ENCODE measurements at places on chromosomes 2 and 18. TPM values are rescaled to one million over a fixed set of nuclear protein-coding genes. Genes with fewer than 3 reads are reported as not detected.

GRCh38 chr18:48839819-48840490 lies 110.8 kb downstream of the SMAD7 start:
- no peak overlapping the region for H3K4me3 ChIP-seq
- H3K4me1 ChIP-seq = peaks cover 22% of the 10 kb centered on the region
- no peaks in the 10 kb centered on the region for H3K36me3 ChIP-seq
- peaks cover 11% of the 10 kb centered on the region for H3K27me3 ChIP-seq
- no peak overlapping the region for H3K27ac ChIP-seq

ZNF892 gene
- total RNA-seq = 21.1 TPM

DNA sequence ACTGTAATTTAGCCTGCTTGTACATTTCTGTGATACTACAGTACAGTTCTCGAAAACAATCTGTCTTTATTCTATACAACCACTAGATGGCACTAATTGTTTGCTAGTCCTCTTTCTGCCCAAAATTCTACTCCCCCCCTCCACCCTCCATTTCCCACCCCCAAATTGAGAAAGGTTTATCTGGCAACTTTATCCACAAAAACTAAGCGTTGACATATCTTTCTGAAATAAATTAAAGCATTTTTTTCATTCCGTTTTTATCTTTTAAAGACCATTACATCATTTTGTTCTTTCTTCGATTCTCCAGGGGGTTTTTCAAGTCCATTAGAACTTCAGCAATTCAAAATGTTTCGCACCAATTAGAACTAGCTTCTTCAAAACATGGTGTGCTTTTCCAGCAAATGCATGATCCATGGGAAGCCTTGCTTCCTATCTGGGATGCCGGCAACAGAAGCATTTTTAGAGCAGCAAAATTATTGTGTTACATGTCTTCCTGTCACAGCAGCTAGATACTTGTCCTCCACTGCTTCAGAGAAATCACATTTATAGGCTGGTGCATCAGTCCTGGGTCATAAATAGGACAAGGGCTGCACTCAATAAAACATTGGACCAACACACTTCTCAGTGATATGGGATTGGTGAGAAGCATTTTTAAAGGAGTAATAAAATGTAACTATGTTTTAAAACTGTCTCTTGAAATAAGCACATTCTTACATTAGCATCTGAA lies 241.3 kb downstream of the PAX3 start:
- no peaks in the 10 kb centered on the region for H3K36me3 ChIP-seq
- peaks cover 2% of the 10 kb centered on the region for H3K27me3 ChIP-seq
- no peak for DNase-seq

ADAM23 gene
- total RNA-seq = 16.4 TPM

DSG4 gene
- total RNA-seq = not detected

GRCh38 chr18:70234667-70235459 lies 29.4 kb upstream of the RTTN start:
- no peaks in the 10 kb centered on the region for H3K27me3 ChIP-seq
- H3K4me1 ChIP-seq = no peaks in the 10 kb centered on the region
- H3K36me3 ChIP-seq = no peaks in the 10 kb centered on the region
- no peak overlapping the region for H3K4me3 ChIP-seq
- no peak overlapping the region for H3K27ac ChIP-seq

DNA sequence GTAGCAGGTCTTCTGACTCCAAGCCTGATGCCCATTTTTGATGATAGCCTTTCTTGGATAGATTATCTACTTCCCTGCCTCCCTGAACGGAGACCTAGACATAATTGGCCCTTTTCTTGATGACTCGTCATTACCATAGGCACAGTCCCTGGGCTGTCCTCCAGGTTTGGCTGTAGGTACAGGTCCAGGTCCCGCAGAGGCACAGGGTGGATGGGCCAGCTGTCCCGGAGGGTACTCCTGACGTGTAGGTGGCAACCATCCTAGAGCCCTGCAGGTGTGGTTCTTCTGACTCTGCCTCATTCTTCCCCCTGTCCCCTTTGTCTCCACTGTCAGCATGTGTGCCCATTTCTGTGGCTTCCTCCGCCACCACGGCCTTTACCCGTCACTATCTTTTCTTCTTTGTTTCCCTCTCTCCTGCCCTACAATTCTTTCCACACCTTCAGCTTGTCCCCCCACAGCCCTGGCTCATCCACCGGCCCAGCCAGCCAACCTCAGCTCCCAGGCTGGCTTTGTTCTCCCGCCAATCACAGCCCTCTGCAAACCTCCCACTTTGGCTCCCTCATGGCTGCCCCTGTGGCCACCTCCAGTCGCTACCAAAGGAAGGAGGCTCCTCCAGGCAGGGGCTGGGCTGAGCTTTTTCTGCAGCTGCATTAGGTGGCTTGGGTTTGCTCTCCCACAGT lies 102.8 kb downstream of the SMAD7 start:
- peaks cover 8% of the 10 kb centered on the region for H3K27me3 ChIP-seq
- H3K36me3 ChIP-seq = peaks cover 23% of the 10 kb centered on the region
- DNase-seq = no peak
- no peak overlapping the region for H3K4me3 ChIP-seq

FAM124B gene
- total RNA-seq = 1.3 TPM

GRCh38 chr2:203562268-203562667 lies 27.2 kb upstream of the RAPH1 start:
- no peaks in the 10 kb centered on the region for H3K4me1 ChIP-seq
- H3K36me3 ChIP-seq = no peaks in the 10 kb centered on the region
- H3K27ac ChIP-seq = no peak overlapping the region
- H3K4me3 ChIP-seq = no peak overlapping the region
- no peaks in the 10 kb centered on the region for H3K27me3 ChIP-seq
- DNase-seq = no peak

DNA sequence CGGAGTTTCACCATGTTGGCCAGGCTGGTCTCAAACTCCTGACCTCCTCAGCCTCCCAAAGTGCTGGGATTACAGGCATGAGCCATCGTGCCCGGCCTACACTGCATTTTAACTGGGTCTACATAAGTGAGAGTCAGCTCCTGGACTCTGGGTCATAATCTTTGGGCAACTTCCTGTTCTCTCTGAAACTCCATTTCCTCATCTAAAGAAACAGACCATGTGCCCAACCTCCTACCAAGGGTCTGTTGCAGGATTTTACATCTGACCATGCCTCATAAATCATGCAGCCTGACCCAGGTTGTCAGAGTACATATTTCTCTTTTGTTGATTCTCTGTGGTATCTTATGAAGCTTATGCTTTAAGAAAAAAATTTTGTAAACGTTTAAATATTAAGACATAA lies 280.4 kb downstream of the ALPK2 start:
- DNase-seq = no peak
- no peak overlapping the region for H3K27ac ChIP-seq
- no peaks in the 10 kb centered on the region for H3K4me1 ChIP-seq

DNA sequence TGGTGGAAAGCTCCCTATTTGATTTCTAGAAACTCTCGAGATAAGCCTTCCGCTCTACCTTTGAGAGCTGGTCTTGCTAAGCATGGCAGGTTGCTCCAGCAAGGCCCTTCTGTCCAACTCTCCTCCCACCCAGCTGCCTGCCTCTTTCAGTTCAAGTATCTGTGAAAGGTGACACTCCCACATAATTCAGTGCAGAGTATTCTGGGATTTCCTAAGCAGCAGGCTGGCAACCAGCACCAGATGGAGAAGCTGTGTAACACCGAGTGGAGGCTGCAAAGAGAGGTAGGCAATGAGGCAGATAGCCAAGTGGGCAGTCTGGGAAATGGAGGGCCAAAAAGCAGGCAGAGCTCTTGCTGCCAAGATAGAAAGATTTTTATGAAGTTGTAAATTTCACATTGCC lies 88.4 kb upstream of the CAVIN2 start:
- peaks cover 7% of the 10 kb centered on the region for H3K27me3 ChIP-seq
- H3K4me1 ChIP-seq = peaks cover 44% of the 10 kb centered on the region
- no peak overlapping the region for H3K4me3 ChIP-seq
- H3K36me3 ChIP-seq = no peaks in the 10 kb centered on the region
- H3K27ac ChIP-seq = peak overlapping the region; percentile 89

EVX2 gene
- 0.76 TPM for total RNA-seq

GRCh38 chr2:669323-669722 lies 7.9 kb downstream of the TMEM18 start:
- H3K4me1 ChIP-seq = peaks cover 5% of the 10 kb centered on the region
- no peak overlapping the region for H3K27ac ChIP-seq
- peaks cover 13% of the 10 kb centered on the region for H3K36me3 ChIP-seq
- no peak for DNase-seq
- peaks cover 3% of the 10 kb centered on the region for H3K27me3 ChIP-seq
- no peak overlapping the region for H3K4me3 ChIP-seq

DNA sequence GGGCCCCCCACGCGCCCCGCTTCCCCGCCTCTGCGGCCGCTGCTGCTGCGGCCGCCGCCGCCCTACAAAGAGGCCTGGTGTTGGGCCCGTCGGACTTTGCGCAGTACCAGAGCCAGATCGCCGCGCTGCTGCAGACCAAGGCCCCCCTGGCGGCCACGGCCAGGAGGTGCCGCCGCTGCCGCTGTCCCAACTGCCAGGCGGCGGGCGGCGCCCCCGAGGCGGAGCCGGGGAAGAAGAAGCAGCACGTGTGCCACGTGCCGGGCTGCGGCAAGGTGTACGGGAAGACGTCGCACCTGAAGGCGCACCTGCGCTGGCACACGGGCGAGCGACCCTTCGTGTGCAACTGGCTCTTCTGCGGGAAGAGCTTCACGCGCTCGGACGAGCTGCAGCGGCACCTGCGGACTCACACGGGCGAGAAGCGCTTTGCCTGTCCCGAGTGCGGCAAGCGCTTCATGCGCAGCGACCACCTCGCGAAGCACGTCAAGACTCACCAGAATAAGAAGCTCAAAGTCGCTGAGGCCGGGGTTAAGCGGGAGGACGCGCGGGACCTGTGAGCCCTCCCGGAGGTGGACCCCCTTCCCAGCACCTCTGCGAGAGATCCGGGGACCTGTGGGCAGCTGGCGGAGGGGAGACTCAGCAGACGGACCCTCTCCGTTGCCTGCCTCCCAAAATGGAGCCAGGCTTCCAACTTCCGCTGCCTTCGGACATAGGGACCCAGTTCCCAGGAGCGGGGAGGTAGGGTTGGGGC lies 1.9 kb downstream of the SP5 start:
- H3K27ac ChIP-seq = no peak overlapping the region
- DNase-seq = peak; percentile 81
- H3K27me3 ChIP-seq = peaks cover 26% of the 10 kb centered on the region

CHRND gene
- 2.2 TPM for total RNA-seq

DNA sequence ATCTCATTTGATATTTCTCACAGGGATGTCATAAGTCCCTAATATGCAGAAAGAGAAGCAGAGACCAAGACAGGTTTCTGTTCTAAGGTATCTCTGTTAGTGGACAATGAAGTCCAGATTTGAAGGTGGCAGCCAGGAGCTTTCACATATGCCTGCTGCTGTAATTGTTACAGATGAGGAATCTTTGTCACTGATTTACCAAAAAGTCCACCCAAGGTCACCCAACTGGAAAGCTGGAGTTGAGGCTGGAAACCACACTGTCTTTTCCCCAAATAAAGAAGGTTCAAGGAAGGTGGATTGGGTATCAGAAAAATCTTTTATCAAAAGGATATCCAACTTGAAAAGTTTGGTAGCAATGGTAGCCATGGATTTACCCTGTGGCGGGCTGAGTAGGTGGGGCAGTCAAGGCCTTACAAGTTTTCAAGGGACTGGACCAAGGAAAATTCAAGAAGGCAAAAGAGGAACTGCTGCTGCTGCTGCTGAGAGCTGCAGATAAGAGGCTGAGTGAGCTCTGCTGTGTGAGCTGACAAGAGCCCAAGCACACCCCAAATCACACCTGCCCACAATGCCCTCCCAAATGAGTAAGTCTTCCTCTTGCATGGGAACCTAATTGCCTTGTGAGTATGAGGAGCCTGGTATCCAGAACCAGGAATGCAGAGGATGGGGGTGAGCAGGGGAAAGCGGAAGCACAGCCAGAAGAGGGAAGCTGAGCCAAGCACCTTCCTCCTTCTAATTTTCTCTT lies 241.2 kb downstream of the ANAPC1 start:
- no peak overlapping the region for H3K4me3 ChIP-seq
- no peak overlapping the region for H3K27ac ChIP-seq
- no peaks in the 10 kb centered on the region for H3K27me3 ChIP-seq
- H3K4me1 ChIP-seq = no peaks in the 10 kb centered on the region
- no peak for DNase-seq
- H3K36me3 ChIP-seq = peaks cover 10% of the 10 kb centered on the region

- H3K4me1 ChIP-seq = no peaks in the 10 kb centered on the region
- H3K27me3 ChIP-seq = no peaks in the 10 kb centered on the region
- no peak for DNase-seq
Measured at GRCh38 chr2:14511541-14511940, 121.0 kb upstream of the LRATD1 start.

- peak; percentile 37 for DNase-seq
- H3K4me1 ChIP-seq = no peaks in the 10 kb centered on the region
- H3K27ac ChIP-seq = no peak overlapping the region
- H3K36me3 ChIP-seq = no peaks in the 10 kb centered on the region
Measured at GRCh38 chr18:26574958-26575864, 26.9 kb upstream of the KCTD1 start.

GREB1 gene
- 134 TPM for total RNA-seq

- H3K4me1 ChIP-seq = no peaks in the 10 kb centered on the region
- DNase-seq = no peak
- no peak overlapping the region for H3K4me3 ChIP-seq
- no peak overlapping the region for H3K27ac ChIP-seq
- peaks cover 4% of the 10 kb centered on the region for H3K36me3 ChIP-seq
Measured at GRCh38 chr2:173520918-173521317, 166.2 kb downstream of the CDCA7 start.

GRCh38 chr2:172106108-172106961 lies 3.6 kb upstream of the DLX2 start:
- peaks cover 43% of the 10 kb centered on the region for H3K27me3 ChIP-seq
- peak; percentile 62 for DNase-seq
- peak overlapping the region; percentile 61 for H3K4me3 ChIP-seq
- H3K36me3 ChIP-seq = no peaks in the 10 kb centered on the region
- no peak overlapping the region for H3K27ac ChIP-seq
- H3K4me1 ChIP-seq = peaks cover 14% of the 10 kb centered on the region

GTF2A1L gene
- total RNA-seq = not detected

SALL3 gene
- total RNA-seq = 23.4 TPM

CCDC74A gene
- total RNA-seq = 0.54 TPM

DNA sequence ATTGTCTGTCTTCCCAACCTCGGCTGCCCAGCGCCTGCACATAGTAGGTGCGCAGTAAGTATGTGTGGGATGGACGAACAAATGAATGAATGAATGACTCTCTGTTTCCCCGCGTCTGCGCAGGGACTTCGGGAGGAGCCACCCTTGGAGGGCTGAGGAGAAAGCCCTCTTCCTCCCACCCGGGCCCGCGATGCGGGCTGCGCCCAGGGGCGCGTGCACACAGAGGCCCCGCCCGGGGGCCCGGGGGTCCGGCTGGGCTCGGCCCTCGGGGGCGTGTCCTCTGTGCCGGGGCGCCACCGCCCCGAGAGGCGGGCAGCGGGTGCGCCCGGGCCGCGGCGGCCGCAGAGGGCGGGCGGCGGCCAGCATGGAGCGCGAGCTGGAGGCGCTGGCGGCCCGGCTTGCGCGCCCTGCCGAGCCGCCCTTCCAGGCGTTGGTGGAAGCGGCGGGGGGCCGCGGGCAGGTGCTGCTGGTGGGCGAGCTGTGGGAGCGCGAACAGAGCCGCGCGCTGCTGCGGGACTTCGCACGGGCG lies at the start of gene C2orf72:
TSS of gene C2orf72 (plus strand) at position 322 of the 529 bp plus-strand sequence. CDS start at position 365, 43 bp downstream.
- H3K4me1 ChIP-seq = no peaks in the 10 kb centered on the region
- peak; percentile 55 for DNase-seq
- no peaks in the 10 kb centered on the region for H3K36me3 ChIP-seq
- peak within 1 kb of the TSS; percentile 64 for H3K4me3 ChIP-seq
